ENCODE measurements at places on chromosomes 6 and 20.

DNA sequence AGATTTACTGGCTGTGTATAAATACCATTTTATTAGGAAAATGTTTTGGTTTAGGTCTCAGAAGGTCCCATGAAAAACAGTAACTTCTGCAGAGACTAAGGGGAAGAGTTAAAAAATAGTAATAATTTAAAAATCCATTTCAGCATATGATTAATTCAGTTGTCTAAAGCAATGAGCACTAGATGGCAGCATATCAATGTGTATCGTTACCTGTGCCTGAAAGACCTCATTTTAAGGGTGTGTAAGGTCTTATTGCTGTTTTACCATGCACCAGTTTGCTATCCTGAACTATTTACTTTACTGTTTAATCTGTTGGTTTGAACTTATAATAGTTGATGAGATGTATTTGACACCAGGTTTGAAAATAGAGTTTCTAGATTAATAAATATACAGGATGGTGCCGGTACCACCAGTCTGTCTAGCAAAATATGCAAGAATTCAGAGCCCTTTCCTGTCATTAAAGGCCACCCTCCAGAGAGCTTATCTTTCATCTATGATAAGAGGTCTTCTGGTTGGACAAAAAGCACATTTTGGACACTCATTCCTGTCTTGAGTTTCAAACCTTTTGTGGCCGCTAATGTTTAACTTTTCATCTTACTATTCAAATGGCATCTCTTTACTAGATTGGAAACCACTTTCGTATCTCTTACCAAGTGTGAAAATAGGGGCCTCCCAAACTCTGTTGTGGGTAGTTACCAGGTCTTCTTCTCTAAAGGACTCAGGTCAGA is 8.9 kb upstream of the AHI1 start:
- DNase-seq, result peak; percentile 67

- DNase-seq, result no peak
Measured at GRCh38 chr6:41576667-41577066, 30.5 kb downstream of the FOXP4 start.

DNA sequence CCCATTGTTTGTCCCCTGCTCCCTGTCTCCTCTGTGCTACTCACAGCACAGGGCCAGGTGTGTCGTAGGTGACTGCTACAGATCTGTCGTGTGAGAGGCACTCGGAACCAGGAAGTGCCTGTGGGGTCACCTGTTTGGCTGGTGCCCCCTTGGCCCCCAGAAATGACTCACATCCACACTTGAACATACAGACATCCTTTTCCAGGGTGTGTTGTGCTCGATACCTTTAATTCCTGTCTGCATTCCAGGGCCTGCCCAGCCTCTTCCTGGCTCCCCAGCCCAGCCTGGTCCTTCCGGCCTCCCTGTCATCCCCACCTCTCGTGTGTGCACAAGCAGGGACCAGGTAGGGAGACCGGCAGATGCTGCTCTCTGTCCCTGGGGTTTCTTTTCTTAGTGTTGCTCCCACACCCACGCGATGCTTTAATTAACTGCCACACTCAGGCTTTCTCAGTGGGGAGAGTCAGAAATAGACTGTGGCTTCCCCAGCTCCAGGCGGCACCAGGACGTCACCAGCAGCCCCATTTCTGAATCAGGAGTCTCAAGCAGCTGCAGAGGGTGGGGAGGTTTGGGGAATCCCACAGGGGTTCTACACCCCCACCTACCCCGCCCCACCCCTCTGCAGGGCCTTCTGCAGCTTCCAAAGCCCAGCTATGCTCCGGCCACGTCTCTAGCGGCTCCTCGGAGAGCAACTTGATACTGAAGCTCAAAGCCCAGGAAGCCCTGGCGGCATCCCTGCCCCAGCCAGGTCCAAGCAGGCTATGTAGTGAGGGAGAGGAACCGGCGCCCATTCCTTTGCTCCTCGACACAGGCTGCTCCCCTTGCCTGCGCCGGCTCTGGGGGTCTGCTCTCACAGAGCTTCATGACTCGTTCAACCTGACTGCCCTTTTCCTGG is 102.2 kb downstream of the SYCP2 start:
- DNase-seq, result no peak

GRCh38 chr20:19915111-19915798 is 101.9 kb upstream of the NAA20 start:
- DNase-seq, result no peak

GRCh38 chr6:142378138-142378875 is 76.5 kb downstream of the ADGRG6 start:
- peak; percentile 67 for DNase-seq

DNA sequence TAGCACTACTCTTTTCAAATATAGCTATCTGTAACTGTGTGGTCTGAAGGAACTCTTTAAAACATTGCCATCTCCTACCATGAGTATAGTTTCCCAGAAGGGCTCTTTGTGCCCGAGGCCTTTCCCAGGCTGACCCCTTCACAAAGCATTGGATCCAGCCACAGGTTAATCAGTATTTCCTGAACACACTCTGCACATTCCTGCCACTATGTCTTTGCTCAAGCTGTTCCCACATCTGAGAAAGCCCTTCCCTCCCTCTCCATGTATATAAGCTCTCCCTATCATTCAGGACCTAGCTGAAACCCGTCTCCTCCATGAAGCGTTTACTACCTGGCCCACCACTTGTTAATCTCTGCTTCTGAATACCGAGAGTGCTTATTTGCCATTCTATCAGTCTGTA is 47.8 kb upstream of the PKHD1 start:
- DNase-seq, result no peak

DNA sequence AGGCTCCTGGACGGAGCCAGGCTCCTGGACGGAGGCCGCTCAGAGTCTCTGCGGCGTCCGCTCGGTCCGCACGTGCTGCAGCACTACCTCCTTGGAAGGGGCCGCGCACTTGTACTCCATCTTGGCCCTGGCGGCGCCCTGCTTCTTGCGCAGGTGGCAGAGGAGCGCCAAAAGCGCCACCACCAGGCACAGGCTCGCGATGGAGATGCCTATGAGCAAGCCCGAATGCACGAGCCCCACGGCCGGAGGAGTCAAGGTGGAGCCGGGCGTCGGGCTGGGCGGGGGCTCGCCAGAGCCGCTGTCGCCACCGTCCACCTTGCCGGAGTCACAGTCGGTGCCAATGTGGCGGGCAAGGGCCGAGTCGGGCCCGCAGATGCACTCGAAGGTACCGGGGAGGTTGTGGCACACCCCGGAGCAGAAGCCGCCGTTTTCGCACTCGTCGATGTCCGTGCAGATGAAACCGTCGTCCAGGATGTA is 1.7 kb downstream of the THBD start:
- peak; percentile 54 for DNase-seq

- no peak for DNase-seq
Measured at GRCh38 chr6:149218471-149218870, 99.0 kb upstream of the TAB2 start.

DNA sequence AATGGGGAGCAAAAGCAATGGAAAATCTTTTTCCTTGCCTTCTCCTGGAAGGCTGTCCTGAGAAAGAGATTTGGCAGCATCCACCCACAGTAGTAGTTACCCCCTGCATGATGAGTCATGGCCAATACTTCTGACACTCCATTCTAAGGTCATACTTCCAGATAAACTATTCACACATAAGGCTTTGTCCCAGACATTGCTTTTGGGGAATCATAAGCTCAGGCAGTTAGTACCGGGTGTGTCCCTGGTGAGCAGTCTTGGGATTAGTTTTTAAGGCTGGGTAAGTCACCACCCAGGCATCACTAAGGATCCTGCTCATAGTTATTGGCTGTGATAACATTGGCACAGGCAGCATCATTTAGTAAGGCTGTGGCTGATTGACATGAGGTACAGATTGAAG is 160.6 kb upstream of the GGTLC1 start:
- DNase-seq, result no peak

DNA sequence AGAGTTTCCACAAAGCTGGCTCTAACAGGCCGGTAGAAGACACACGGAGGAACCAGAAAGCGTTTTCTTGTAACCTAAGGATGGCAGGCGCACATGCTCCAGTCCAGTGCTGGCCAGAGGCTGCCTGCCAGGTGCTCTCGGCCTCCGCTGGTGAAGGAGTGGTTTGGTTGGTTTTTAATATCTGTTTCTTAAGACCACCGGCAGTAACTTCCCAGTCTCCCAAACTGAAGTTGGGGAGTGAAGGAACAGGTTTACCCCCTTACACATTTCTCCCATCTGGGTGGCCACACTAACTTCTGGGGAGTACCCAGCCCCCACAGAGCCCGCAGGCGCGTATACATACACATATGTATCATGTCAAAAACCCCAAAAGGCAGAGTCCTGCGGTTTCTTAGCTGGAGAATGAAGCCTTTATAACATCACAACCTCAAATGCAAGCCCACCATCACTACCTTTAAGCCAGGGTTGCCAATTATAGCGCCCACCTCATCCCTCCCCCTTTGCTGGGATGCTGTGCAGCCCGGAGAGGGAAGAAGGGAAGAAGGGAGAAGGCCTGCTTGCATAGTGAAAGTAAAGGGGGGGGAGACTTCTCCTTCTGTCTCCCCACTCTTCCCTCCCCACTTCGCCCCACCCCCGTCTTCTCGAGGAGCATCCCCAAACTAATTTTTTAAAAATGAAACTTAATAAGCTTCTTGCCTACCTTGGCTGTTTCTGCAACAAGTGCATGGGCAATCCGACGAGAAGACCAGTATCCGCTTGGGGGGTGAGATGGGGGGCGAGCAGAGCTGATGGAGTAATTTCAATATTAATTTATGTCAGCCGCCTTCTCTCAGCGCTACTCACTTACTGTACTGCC is 1.0 kb downstream of the TRERF1 start:
- DNase-seq, result peak; percentile 44

- no peak for DNase-seq
Measured at GRCh38 chr6:105757512-105758200, 328.5 kb upstream of the PRDM1 start.

- no peak for DNase-seq
Measured at GRCh38 chr6:147381712-147382111, 126.8 kb upstream of the SAMD5 start.

- no peak for DNase-seq
Measured at GRCh38 chr6:45801471-45802289, 214.0 kb downstream of the CLIC5 start.

DNA sequence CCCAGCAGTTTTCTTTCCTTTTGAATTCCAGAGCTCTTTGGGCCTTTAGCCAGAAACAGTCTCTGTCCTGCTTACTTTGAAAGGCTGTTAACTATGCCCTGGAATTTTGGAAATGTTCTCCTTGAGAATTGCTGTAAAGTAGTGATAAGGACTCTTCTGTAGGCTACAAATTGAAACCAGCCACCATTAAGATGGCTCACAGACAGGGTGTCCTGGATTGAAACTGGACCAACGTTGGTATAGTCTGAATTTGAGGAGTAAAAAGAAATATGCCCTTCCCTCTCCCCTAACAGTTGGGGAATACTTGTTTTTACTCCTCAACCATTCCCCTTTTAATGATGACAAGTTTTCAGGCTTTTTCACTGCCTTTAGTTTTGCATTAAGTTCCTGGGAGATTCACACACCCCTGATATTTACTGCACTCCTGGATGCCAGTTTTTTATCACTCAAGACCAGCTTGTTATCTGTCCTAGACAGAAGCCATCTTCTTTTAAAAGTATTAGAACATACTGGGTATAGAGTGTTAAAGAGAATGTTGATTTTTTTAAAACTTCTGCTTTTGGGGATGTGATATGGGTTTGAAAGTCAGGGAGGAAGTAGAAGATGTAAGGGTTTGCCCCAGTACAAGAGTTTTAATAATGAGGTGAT is 21.9 kb downstream of the TOP1 start:
- no peak for DNase-seq

- DNase-seq, result no peak
Measured at GRCh38 chr20:62603907-62604785, 38.2 kb upstream of the SLCO4A1 start.
